ENCODE measurements at places on chromosomes 13 and 19.

GRCh38 chr19:44072543-44073401 lies 813 bp downstream of the ZNF284 start:
- no peak for ATAC-seq

DNA sequence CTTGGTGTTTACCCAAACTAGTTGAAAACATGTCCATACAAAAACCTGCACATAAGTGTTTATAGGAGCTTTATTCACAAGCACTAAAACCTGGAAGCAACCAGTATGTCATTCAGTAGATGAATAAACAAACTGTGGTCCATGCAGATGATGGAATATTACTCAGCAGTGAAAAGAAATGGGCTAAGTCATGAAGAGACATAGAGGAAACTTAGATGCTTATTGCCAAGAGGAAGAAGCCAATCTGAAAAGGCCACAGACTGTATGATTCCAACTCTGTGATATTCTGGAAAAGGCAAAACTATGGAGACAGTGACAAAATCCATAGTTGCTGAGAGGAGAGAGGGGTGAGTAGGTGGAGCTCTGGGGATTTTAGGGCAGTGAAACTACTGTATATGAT lies 38.8 kb upstream of the MCF2L start:
- ATAC-seq: no peak

DNA sequence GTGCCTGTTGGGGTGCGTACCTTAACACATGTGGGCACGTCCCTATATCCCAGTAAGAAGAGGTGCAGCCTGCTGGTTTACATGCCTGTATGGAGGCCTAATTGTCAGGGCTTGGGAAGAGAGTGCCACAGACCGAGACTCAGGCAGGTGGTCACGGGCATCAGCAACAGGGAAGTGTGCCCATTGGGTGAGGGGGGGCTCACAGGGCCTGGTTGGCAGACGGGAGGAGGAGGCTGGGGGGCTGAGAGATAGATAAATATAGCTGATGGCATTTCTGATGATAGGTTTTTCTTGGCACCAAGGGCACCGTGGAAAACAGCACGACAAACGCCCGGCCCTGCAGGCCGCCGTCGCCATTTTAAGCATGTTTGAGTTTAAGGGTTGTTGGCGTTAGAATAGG lies 37.6 kb downstream of the NFIX start:
- no peak for ATAC-seq

GRCh38 chr13:80341756-80342370 lies 937 bp upstream of the SPRY2 start:
- ATAC-seq: no peak

GRCh38 chr13:113926301-113926761 lies 47.5 kb downstream of the C13orf46 start:
- ATAC-seq: no peak

DNA sequence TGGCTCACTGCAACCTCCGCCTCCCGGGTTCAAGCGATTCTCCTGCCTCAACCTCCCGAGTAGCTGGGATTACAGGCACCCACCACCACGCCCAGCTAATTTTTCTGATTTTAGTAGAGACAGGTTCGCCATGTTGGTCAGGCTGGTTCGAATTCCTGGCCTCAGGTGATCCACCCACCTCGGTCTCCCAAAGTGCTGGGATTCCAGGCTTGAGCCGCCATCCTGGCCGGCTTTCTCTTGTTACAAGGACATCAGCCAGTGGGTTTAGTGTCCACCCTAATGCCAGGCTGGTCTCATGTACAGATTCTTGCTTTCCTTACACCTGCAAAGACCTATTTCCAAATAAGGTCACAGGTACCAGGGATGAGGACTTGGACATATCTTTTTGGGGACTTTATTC lies 6.8 kb downstream of the PIK3R2 start:
- ATAC-seq: no peak

DNA sequence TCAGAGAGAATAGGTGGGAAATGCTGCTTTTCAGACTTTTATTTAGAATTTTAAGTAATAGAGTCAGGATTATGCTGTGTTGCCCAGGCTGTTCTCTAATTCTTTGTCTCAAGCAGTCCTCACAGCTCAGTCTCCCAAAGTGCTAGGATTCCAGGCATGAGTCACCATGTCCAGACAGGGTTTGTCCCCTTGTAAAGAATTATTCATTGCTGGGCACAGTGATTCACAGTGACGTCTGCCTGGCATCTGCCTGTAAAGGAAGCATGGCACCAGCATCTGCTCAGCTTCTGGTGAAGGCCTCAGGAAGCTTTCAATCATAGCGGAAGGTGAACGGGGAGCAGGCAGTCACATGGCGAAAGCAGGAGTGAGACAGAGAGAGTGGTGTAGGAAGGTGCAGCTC lies 17.7 kb downstream of the ZNF763 start:
- no peak for ATAC-seq

DNA sequence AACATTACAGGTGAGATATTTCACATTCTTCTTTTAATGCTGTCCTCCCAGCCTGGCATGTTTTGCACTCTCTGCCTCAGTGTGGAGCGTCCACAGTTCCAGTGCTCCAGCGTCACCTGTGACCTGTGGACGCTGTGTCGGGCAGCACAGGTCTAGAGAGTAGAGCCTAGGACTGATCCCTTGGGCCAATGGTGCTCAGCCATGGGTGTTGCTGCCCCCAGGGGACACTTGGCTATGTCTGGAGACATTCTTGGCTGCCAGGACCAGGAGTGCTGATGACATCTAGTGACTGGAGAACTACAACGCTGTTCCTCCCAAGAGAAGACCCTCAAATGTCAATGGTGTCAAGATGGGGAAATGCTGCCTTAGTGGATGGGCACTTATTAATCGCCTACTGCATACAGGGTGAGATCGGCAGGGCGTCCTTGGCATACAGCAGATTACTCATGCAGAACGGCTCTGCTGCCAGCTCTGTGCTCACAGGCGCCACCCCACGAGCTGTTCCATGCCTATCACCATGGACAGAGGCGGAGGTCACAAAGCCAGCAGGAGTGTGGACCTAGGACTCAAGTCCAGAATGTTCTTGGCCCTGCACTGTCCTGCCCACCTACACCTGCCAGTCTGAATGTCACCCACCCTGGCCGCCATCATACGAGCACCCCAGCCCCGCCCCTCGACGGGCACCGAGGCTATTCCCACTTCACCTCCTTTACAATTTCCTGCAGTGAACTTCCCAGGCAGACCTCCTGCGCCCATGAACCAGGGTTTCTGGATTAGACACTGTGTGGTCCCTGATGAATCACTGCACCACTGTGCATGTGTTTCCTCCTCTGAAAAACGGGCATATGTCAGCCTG lies 13.9 kb upstream of the MADCAM1 start:
- no peak for ATAC-seq

GRCh38 chr19:13010992-13011652 lies 15.8 kb downstream of the NFIX start:
- no peak for ATAC-seq

DNA sequence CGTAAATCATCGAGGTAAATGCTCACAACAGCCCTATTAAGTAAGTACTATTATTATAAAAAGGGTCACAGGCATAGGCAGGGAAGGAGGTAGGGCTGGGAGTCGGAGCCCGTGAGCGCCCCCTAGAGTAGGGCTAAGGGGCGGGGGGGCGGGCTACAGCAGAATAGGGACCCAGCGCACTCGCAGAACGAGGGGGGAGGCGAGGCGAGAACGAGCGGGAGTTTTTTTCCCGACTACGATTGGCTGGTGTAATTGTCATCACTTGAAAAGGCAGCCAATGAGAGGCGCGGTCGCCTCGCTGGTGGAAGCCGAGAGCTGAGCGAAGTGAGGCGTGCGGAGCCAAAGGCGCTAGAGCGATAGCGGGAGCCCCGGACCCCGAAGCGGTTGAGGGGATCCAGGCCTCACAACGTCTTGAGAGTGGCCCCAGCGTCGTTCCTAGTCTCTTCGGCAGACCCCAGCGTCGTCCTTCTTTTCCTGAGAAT lies 24.2 kb downstream of the KEAP1 start:
- ATAC-seq: peak; percentile 78

DNA sequence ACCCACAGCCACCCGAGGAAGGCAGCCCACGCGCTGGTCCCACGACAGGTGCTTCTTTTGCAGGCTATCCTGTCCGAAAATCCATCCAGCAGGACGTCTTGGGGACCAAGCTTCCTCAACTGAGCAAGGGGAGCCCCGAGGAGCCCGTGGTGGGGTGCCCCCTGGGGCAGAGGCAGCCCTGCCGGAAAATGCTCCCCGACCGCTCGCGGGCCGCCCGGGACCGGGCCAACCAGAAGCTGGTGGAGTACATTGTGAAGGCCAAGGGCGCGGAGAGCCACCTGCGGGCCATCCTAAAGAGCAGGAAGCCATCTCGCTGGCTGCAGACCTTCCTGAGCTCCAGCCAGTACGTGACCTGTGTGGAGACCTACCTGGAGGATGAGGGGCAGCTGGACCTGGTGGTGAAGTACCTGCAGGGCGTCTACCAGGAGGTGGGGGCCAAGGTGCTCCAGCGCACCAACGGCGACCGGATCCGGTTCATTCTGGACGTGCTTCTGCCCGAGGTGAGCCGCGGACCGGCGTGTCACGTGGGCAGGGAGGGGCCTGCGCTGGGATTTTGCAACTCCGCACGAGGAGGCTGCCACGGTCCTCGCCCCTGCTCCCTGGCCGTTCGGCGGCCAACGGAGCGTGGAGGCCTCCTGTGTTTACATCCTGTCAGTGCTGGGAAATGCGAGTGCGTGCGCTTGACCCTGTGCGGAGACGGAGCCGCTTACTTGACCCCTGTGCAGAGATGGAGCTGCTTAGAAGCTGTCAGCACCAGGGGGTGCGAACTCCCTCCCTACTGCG lies 12.9 kb upstream of the NDUFS7 start:
- no peak for ATAC-seq

DNA sequence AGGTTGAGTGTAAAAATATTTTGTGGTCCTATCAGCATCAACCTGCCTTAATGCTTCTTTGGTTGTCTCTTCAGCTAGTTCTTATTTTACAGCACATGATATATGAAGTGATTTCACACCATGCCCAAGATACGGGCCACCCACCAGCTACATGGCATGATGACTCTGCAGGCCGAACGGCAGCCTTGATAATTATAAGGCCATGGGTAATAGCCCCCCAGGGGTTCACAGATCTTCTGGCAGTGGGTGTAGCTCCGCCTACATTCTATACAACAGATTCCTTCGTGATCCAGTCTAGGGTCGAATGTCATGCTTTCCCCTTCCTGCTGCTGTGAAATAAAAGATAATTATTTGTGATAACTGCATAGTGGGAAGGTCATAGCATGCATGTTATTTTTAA lies 36.1 kb downstream of the CNMD start:
- no peak for ATAC-seq

GRCh38 chr19:48672994-48673393 lies at the start of gene NTN5:
TSS of gene NTN5 (minus strand) at chr19:48673017. CDS start at chr19:48670986, 2,031 bp downstream.
- peak; percentile 29 for ATAC-seq

DNA sequence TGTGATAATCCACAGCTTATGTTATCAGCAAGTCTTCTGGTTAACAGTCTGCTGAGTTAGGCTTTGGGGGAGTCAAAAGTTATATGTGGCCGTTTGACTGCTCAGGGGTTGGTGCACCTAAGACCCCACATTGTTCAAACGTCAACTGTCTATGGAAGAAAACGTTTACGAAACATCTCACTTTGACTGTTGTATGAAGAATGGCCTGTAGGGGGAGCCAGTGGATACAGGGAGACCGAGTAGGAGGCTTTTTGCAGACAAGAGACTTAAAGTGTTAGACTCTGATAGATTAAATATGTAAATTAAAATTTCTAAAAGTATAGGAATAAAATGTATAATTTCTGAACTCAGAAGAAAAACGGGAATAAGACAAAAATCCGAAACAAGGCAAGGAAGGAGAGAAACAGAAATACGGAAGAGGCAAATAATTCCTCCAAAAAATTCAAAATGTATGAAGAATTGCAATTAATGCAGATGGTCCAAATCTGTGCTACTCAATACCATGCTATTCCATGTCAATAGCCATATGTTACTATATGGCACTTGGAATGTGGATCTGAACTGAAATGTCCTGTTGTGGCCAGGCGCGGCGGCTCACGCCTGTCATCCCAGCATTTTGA lies 37.8 kb downstream of the TNFSF14 start:
- peak; percentile 41 for ATAC-seq

- peak; percentile 53 for ATAC-seq
Measured at GRCh38 chr13:50387051-50387581, 371.9 kb downstream of the KCNRG start.

GRCh38 chr13:74158571-74159352 lies 24.6 kb upstream of the KLF12 start:
- ATAC-seq: no peak

DNA sequence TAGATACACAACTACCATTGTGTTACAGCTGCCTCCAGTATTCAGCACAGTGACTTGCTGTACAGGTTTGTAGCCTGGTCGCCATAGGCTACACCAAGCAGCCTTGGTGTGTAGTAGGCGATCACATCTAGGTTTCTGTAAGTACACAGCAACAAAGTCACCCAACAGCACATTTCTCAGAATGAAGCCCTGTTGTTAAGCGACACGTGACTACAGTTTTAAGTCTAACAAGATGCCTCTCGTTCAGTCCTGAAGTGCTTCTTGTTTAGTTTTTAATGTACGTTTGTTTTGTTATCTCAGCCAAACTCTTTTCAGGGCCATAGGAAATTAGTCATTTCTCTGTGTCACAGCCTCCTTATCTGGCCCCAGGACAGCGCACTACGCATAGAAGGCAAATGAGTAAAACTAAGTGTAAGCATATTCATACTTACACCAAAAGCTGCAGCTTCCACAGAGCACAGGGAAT lies 50.0 kb upstream of the GPR183 start:
- no peak for ATAC-seq

DNA sequence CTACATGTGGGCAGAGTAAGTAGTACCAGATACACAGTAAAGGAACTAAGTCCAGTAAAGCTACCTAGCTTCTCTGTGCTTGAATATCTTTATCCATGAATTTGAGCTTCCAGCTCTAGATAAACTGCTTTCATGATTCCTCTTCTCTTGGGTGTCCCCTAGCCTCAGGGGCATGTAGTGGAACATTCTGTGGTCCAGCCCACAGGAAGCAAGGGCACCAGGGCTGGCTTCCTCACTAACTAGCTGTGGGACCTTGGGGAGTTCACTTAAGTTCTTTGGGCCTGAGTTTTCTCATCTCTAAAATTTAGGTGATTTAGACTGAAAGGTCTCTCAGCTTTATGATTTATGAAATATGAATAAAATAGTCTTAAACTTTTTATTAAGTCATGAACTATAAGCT lies 185.7 kb downstream of the KATNAL1 start:
- ATAC-seq: peak; percentile 67

DNA sequence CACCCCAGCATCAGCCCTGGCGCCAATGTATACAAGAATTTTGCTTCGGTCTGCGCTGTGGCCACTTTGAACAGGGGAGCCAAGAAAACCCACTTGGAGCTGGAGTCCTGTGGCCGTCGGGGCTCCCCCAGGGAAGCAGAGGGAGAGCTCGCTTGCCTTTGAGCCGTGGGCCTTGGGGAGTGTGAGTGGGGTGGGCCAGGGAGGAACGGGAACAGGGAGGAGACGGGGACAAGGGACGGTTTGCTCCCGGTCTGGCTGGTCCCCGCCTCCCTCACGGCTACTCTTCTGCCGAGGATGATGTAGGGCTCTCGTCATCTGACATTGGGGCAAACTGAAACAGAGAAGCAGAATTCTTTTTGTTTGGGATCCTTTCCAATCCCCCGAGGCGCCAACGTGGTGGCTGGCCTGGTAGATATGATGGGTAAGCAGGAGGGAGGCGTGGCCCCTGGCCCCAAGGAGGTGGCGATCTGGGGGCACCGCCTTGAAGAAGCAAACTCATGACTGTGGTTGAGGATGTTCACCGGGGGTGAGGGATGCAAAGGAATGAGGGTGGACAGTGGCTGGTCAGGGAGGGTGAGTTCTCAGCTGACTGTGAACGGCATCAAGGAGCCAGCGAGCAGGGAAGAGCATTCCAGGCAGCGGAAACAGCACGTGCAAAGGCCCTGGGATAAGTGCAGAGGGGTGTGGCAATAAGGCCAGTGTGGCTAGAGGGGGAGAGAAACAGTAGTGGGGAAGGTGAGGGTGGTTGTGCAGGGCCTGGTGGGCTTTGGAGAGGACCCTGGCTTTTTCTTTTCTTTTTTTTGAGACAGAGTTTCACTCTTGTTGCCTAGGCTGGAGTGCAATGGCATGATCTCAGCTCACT lies 10.9 kb upstream of the SPC24 start:
- no peak for ATAC-seq
